ENCODE measurements at places on chromosomes 12 and 14.
A peak's percentile ranks its signal among the peaks of the same experiment; 100 is the strongest.

DNA sequence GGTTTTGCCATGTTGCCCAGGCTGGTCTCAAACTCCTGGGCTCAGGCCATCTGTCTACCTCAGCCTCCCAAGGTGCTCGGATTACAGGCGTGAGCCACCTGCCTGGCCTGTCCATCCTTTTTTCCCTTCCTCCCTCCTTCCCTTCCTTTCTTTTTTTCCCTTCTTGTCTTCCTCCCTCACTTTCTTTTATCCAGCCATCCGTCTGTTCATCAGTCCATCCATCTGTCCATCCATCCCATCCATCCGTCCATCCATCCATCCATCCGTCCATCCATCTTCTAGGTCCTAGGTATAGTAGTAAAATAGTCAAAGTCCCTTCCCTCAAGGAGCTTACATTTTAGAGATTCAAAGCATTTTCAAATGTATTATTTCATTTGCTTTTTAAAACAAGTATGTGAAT, 56.8 kb downstream of the CRADD start:
- no peak for DNase-seq

GRCh38 chr12:102816816-102817434, 100.1 kb downstream of the PAH start:
- no peak for DNase-seq

GRCh38 chr12:66380769-66381535, 78.7 kb downstream of the HELB start:
- DNase-seq, result no peak

DNA sequence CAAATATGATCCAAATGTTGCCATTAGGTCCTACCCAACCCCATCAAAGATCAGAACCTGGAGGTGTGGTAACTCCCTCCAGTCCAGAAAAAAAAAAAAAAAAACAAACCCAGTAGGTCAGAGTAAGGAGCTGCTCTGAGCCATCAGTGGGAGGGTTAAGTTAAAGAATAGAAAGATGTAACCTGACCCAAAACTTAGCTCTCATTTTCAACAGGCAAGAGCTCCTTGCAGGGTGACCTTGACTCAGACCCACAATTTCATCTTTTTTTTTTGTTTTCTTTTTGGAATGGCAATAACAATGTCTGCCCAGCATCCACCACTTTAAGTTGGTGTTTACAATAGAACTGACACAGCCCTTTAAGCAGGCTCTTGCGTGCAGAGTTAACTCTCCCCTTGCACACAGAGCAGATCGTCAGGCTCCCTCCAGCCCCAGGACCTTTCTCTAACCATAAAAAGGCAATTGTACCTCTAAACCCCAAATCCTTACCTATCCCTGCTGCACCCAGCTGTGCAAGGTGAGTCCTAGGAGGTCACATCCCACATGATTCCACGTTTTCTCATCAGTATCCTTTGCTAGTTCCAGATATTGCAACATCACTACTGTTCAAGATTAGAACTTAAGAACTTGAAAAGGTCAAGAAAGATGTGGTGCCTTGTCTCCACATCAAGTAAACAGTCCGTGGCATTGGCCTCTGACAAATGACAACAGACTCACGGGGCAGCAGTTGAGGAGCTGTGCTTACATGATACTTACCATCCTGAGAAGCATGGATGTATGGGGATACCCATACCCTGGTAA, 178.6 kb upstream of the EEA1 start:
- DNase-seq, result no peak

- DNase-seq, result no peak
These were observed 164.1 kb upstream of the NTF3 start for GRCh38 chr12:5267603-5268423.

GRCh38 chr14:69685716-69686115, 74.3 kb downstream of the SUSD6 start:
- DNase-seq, result no peak

GRCh38 chr14:96584199-96584906, 82.2 kb downstream of the PAPOLA start:
- DNase-seq, result peak; percentile 68

DNA sequence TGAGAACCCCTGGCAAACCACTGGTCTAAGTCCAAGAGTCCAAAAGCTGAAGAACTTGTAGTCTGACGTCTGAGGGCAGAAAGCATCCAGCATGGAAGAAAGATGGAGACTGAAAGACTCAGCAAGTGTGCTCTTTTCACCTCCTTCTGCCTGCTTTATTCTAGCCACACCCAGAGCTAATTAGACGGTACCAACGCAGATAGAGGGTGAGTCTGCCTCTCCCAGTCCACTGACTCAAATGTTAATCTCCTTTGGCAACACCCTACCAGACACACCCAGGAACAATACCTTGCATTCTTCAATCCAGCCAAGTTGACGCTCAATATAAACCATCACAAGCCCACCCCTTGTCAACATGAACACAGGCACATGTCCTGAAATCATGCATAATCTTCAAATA, 155.1 kb downstream of the CCDC59 start:
- DNase-seq, result no peak

DNA sequence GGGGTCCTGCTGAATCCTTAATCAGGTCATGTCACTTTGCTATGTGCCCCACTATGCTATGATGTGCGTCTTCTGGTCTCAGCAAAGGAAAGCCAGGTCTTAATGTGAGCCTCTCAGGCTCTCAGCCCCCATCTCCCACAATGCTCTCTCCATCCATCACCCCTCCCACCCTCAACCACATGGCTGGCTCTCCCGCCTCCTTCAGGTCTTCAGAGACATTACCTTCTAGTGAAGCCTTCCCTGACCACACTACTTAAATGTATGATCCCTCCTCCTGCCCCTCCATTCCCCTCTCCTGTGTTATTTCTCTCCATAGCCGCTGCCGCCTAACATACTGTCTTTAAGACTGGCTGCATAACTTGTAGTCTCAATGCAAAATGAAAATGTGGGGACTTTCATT, 50.5 kb downstream of the KRT80 start:
- no peak for DNase-seq

DNA sequence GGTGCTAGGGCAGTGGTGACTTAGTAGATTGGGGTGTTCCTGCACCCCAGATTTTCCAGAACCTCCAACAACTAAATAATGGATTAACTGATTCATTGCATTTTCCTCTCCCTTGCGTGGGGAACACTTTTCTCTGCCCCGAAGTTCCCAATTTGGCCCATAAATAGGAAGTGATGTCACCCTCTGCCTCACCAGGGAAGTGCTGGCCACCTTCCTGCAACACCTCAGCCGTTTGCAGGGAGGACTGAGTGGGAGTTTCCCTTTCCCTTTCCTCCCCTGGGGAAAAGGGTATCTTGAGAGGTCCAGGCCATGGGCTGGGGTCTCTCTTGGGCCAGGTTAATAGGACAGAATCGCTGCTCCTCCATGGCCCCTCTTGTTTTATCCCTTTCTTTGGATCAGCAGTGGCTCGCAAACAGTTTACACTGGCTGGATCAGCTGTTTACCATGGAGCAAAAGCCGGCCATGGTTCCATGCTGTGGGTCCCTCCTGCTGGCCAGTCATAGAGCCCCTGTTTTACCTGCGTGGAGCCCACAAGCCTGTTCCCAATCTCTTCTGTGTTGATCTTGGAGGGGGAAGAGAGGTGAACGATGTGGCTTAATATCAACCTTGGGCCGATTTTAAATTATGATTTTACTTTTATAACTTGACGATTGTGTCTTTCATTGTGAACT, 91.6 kb upstream of the VRK1 start:
- no peak for DNase-seq

- no peak for DNase-seq
These were observed 91.8 kb downstream of the ITPK1 start for GRCh38 chr14:93023802-93024434.

DNA sequence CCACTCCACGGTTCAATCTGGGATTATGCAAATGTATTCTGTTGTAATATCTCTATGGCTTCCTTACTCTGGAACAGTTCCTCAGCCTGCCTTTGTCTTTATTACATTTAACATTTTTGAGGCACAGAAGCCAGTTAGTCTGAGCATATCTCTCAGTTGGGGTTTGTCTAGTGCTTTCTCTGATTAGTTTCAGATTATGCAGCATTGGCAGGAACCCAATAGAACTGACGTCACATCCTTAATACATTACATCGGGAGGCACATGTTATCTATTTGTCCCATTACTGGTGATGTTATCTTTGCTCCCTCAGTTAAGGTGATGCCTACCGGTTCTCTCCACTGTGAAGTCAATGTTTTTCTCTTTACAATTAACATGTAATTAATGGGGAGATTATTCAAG, 62.4 kb downstream of the PPM1A start:
- no peak for DNase-seq

- no peak for DNase-seq
These were observed 14.3 kb upstream of the TMEM229B start for GRCh38 chr14:67502867-67503266.

GRCh38 chr12:119311878-119312277, 22.7 kb upstream of the CCDC60 start:
- no peak for DNase-seq

- DNase-seq, result no peak
These were observed 10.0 kb upstream of the RHEBL1 start for GRCh38 chr12:49079793-49080192.

- no peak for DNase-seq
These were observed 44.4 kb downstream of the AMN start for GRCh38 chr14:102966681-102967505.

DNA sequence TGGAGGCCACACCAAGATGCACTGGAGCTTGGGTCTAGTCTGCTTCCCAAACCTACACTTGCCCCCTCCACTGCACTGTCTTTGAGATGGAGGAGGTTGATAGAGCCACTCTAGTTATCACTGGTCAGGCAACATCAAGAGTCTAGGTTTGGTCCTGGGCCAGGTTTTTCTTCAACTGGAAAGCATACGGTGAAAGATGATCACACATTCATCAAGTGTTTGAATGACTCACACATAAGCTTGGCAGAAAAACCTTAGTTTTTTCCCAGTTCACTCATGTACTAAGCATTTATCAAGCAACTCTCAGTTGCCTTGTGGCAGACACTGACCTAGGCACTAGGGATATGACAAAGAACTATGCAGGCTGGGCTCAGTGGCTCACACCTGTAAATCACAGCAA, 84.5 kb downstream of the PLEKHG3 start:
- DNase-seq, result no peak

DNA sequence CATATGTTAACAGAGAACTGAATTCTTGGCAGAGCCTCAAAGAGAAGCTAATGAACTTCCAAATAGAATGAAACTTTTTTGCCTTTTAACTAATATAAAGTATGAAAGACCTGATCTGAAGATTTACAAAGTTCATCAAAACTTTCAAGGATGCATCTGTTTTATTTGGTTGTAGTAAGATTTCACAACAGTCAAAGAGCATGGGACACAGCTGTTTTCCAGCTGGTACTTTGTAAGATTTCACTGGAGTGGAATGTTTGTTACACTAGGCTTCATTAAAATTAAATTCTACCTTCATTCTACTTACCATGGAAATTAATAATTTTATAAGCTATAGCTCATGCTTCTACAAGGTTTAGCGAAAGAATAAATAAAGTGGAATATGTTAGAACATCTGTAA, 351.2 kb downstream of the SLC6A15 start:
- no peak for DNase-seq

Measured in D721Med (cell line).